ENCODE measurements at places on chromosomes 3 and 15.

DNA sequence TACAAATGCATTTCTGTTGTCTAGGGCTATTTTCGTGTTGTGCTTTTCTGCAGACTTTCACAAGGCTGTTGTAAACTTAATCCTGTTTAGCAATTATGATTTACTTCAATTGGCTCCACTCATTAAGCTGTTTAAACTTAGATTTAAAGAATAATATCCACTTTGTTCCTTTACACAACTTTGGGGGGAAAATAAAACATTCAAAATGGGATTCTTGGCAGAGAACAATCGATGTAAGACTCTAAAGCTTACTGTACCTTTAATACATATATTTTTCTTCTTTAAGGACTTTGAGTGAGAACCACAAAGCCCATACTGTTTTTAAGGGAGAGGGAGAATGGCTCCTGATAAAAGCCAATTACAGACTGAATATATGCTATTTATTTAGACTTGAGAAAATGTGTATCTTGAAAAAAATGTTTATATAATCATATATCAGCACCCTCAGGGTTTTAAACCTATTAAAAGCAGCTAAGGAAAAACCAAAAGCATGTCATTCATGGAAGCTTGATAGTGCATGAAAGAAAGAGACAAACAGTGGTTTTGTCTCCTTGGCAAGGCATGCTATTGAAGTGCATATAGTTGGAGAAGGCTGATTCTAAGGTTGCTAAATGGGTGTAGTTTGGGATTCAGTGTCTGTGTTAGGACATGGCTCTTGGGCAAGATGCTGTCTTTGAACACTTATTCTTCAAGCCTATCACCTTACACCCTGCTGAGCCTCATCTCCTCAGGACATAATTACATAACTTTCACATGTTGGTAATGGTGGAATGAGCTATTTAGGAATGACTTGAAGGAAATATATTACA, 293.4 kb upstream of the TBC1D5 start:
- DNase-seq: peak; percentile 8

DNA sequence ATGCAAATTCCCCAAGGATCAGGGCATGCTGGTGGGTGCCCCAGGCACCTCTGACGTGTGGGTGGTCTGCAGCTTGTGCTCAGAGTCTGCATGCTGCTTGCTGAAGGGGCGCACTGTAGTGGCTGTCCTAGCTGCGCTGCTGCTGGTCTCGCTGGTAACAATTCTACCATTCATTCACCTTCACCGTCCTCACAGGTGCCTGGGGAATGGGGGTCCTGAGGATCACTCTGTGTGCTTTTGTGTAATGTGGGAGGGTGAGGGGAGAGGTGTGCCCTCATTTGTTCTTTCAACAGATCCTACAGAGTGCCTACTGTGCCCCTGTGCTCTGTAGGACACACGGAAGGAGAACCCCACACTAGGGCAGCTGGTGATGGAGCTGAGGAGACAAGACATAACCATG, 2.1 kb upstream of the ITGA11 start:
- DNase-seq: no peak

DNA sequence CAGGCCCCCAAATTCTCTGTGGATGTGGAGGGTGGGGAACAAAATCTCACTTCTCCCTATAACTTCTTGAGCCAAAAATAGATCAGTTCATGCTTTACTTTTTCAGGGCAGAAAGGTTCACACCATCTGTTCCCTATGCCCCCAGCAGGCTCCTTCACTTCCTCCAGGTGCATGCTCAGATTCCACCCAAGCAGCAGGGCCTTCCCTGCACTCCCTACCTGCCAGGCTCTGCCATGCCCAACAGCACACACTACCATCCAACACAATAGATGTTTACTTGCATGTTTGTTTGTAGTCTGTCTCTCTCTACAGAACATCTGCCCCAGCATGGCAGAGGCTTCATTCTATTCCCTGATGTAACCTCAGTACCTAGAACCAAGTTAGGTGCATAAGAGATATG, 43.3 kb downstream of the GABRB3 start:
- DNase-seq: no peak

GRCh38 chr15:81478354-81478753, 104.3 kb upstream of the TMC3 start:
- DNase-seq: no peak

DNA sequence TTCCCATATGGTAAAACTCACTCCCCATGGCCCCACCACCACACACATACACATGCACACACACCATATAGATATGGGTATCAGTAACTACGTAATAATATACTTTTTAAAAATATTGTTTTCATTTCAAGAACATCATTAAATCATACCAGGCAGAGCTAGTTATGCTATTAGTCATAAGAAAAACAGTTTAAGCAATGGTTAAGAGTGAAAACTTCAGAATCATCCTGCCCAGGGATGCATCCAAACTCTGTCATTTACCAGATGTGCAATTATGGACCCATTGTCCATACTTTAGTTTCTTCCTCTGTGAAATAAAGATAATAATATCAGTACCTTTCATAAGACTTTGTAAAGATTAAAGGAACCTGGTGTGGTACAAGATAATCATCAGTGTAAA, 608.3 kb downstream of the RBMS3 start:
- no peak for DNase-seq

DNA sequence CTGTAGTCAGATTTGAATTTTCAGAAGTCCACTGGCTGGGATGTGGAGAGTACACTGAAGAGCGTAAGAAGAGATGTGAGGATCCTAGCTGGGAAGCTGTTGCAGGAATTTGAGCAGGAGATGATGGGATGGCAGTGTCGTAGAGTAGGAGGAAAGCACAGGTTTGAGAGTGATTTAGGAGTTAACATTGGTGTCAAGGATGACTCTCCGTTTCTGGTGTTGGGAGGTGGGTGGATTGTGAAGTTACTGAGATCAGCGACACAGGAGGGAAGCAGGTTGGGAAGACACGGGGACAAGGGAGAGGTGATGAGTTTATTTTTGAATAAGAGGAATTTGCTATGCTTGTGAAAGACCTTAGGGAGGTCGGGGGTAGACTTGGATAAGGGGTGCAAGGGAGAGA, 434.2 kb upstream of the TPM1 start:
- no peak for DNase-seq

DNA sequence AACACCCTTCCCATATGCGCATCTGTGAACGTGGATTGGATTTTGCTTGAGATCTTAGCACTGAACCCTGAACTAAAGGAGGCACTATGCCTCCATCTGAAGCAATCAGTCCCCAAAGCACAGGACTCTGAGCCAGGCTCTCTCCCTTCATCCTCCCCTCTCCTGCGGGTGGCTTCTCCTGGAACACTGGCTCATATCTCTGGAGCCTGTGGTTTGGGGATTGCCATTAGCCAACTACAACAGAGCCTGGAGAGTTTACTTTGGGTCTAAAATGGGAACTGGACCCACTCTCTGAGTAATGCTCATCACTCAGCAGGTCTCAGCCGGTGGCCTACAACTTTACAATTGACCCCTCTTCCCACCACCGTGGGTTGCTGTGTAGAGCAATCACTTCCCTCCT, 190.8 kb upstream of the HES1 start:
- peak; percentile 16 for DNase-seq

- DNase-seq: no peak
Measured at GRCh38 chr15:48493763-48494225, 151.7 kb downstream of the FBN1 start.

- DNase-seq: no peak
Measured at GRCh38 chr3:71489315-71489761, 94.2 kb downstream of the FOXP1 start.

- no peak for DNase-seq
Measured at GRCh38 chr3:54511766-54512365, 389.5 kb downstream of the CACNA2D3 start.

DNA sequence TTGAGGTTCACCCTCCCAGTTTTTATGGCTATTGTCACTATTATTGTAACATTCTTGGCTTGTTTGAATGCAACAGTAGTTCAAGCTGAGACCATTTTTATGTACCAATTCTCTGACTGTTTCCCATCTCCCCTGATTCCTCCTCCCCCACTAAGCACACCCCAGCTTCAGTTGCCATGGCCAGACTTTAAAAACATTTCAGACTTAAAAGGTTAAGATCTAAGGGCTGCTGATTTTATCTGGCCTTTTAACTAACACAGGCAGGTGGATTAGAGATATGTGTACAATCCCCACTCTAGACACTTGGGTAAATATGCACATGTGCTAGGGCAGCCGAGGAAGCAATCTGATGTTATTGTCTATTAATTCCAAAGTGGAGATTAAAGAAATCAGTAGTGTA, 386.3 kb upstream of the NR2F2 start:
- DNase-seq: no peak

GRCh38 chr3:20055020-20055775, 15.0 kb downstream of the KAT2B start:
- DNase-seq: no peak

GRCh38 chr15:45539680-45540079, 17.1 kb upstream of the SLC30A4 start:
- DNase-seq: no peak

GRCh38 chr15:70503798-70504298, 259.5 kb downstream of the UACA start:
- no peak for DNase-seq

DNA sequence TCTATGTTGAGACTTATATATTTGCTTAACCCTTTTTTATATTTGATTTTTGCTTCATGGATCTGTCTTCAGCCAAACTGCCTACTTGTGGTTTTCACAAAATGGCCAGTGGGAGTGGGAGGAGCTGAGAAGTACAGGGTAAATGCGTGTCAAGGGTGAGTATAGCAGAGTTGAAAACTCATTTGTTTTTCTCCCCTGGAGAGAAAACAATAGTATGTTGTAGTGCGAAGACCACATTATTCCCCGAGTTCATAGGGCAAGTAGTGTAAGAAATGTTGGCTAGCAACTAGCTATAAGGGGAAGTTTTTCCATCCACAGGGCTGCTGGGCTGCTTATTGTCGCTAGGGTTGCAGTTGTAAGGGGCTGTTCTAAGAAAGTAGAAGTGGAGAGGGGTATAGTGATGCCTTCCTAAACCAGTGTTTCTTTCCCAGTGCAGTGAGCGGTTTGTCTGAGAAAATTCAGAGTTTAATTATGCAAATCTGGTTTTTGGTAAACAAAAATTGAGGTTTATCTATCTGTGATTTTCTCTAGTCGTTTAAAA, 153.8 kb upstream of the AZI2 start:
- DNase-seq: no peak

DNA sequence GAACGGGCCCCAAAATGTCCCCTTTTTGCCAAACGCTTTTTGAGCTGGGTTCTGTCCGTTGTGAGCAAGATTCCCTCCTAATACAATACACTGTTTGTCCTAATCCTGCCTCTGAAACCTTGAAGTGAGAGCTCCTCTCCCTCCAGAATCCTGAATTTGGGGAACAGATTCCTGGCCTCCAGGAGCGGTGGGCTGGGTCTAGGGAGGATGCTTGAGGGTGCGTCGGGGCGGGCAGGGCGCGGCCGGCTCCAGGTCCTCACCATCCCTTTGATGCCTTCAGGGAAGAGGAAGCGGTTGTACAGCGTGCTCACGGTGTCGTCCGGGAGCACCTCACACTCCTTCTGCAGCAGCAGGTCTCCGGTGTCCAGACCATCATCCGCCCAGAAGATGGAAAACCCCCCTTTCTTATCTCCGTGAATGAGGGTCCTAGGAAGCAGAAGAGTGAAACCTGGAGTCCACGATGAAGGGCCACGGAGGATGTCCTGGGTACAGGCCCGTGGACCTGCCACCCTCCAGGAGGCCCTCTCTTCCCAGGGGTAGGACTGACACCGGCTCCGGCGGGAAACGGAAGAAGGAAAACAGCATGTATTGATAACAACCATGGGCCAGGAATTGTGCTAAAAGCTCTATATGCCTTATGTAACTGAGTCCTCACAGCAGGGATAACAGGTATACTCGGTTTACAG, 23.2 kb downstream of the ALDH1L1 start:
- DNase-seq: no peak

DNA sequence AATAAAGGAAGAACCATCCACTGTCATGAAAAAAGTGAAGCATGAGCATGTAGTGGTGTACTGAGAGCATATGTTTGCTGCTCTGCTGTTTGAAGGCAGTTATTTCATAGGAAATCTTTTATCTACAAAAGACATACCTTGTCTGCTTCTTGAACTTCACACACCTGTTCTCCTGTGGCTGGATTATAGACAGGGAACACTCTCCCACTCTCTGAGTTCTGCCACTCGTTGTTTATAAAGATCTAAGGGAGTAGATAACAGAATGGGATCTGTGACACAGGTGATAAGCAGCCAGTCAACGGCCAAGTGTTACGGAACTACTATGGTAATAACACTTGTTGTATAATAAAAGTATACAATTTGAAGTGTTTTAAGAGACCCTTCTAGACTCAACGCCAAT, 51.5 kb downstream of the ALDH1A2 start:
- no peak for DNase-seq

- DNase-seq: no peak
Measured at GRCh38 chr3:71002298-71002697, 581.2 kb downstream of the FOXP1 start.

DNA sequence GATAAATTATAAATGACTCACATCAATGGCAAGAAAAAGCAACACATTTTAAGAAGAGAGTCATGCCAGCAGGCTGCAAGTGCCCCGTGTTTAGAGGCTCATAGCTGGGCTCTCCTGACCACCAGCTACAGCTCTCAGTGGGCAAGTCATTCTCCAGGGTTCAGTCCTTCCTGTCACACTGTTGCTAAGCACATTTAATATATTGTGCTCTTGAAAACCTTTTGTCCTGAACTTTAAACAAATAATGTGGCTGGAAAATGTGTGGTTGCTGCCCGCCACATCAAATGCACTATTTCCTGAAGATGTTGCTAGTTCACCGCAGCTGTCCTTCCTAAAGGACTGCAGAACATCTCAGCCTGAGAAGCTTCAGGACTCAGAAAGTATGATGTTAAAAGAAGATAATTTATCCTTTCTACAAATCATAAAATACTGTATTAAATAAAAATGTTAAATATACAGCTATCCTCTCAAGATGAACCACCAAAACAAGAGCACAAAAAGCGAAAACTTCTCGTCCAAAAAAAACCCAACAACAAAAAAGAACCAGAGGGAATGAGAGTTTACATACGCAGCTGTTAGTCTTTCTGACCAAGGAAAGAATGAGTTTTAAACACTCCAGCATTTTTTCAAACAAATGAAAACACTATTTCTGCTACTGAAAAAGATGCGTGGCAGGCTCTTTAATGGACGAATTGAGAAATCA, 951 bp downstream of the TARS3 start:
- no peak for DNase-seq

DNA sequence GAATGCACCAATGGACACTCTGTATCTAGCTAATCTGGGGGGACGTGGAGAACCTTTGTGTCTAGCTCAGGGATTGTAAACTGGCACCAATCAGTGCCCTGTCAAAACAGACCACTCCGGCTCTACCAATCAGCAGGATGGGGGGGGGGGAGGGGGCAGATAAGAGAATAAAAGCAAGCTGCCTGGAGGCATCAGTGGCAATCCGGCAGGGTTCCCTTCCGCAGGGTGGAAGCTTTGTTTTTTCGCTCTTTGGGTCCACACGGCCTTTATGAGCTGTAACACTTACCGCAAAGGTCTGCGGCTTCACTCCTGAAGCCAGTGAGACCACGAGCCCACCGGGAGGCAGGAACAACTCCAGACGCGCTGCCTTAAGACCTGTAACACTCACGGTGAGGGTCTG, 827.1 kb downstream of the PLOD2 start:
- DNase-seq: no peak

GRCh38 chr3:60514085-60514649, 737.1 kb downstream of the FHIT start:
- no peak for DNase-seq

Data from NCI-H1930 (cell line).